ENCODE measurements at places on chromosomes 4 and X. TPM values are rescaled to one million over a fixed set of nuclear protein-coding genes. Genes with fewer than 3 reads are reported as not detected.

Gene OPHN1
- total RNA-seq: 4.7 TPM

Gene SSX4B
- not detected for total RNA-seq

Gene FAM47B
- total RNA-seq: not detected

Gene CT45A2
- not detected for total RNA-seq

Gene ASB5
- total RNA-seq: not detected

Gene TMEM144
- 1.4 TPM for total RNA-seq

Gene SPANXB1
- not detected for total RNA-seq

Data from cardiac atrium fibroblast (primary cell).